ENCODE measurements at places on chromosomes 3 and 15.

- DNase-seq: no peak
Observed at GRCh38 chr3:131363275-131363674, 18.3 kb upstream of the NUDT16 start.

DNA sequence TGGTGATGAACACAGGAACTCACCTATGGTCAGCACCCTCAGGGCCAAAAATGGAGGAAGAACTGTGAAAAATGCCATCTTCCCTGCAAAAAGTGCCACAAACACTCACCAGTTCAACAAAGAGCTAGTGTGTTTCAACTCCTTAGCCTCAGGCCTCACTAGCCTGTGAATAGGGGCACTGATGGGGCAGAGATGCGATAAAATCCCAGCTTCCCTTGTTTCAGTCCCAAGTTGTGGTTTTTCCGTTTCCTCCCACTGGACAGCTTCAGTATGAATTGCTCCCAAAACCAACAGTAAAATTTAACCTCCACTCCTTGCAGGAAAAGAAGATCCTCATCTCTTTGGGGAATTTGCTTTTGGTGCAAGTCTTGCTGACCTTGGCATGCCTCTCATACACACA lies 117.4 kb upstream of the ADAMTS9 start:
- no peak for DNase-seq

DNA sequence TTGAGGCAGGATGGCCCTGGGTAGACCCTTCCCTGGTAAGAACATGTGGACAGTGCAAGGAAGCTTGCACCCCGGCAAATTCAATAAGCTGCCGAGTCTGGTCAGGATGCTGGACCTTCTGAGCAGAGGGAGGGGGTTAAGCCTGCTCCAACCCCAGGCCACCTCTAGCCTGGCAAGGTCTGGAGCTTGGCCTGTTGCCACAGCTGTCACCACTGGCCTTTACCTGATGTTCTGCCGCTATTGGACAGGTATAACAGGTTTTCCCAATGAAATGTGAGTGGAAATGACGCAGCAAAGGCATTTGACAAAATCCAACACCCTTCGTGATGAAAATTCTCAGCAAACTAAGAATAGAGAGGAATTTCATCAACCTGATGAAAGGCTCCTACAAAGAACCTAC lies 699 bp upstream of the MESP1 start:
- DNase-seq: no peak

- no peak for DNase-seq
Observed at GRCh38 chr3:29185706-29186105, 95.2 kb upstream of the RBMS3 start.

GRCh38 chr3:152522036-152522435 lies 253.3 kb downstream of the MBNL1 start:
- no peak for DNase-seq

DNA sequence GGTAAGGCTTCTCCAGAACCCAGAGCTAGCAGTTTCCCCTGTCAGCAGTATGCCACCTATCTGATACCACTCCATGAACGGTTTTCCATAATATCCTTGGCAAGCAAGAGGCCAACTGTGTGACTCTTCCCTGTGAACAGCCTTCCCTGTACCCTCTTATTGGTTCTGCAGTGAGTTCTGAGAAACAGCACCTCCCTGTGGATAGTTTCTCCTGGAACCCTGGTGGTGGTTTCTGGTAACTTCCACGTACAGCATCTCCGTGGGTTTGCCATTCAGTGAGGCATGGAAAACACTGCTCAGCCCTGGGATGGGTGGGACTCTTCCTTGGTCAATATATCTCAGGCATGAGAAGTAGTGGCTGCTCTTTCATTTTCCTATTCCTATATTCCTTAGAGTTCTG lies 19.4 kb upstream of the SERPINI2 start:
- no peak for DNase-seq

DNA sequence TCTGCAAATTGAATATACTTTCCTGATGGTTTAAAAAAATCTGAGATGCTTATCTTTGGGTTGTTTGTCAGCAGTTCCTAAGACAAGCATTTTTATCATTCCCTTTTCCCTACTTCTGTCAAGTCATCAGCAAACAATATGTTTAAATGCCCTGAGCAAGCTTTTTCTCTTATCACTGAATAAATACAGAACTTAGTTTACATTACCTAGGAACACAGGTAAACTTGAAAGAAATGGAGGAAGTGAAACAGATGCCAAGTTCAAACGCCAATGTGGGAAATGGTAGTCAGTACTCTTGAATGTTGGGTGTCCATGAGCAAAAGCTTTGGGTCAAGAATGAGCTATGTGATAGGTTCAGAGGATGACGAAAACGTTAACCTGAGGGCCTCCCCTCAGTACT lies 17.2 kb upstream of the TCAIM start:
- DNase-seq: no peak
